ENCODE measurements at places on chromosomes 7 and 10.
A peak's percentile ranks its signal among the peaks of the same experiment; 100 is the strongest.

DNA sequence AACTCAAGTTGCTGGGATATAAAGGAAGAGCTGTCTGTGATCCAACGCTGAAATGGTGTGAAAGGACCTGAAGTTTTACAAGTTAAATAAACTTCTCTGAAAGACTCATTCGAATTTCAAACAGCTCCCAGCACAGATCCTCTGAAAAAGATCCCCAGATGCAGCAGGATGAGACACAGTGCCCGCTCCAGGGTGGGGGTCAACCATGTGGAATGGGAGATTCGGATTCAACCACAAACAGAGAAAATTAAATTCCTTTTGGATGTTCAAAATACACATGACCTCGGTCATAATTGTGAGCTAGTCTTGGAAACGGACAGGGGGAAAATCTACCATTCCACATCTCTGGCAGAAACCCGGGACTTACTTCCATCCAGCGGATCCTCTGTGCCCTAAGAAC is 119.6 kb downstream of the PRKAG2 start:
- DNase-seq, result no peak

DNA sequence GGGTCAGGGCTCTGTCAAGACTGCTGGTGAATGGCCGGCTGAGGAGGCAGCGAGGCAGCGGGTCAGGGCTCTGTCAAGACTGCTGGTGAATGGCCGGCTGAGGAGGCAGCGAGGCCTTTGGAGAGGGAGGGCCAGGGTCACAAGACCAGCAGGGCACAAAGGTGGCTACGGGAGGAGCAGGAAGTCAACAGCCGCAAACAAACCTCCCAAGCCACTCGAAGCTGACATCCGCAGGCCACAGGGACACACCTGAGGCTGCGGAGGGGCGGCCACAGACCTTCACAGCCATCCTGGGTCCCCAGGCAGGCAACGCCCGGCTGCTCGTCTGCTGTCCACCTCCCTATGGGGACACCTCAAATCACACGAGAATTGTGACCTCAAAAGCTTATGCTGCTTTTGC is 8.9 kb upstream of the GPER1 start:
- DNase-seq, result no peak

- peak; percentile 81 for DNase-seq
Observed at GRCh38 chr10:72328045-72328828, 26.5 kb downstream of the DNAJB12 start.

DNA sequence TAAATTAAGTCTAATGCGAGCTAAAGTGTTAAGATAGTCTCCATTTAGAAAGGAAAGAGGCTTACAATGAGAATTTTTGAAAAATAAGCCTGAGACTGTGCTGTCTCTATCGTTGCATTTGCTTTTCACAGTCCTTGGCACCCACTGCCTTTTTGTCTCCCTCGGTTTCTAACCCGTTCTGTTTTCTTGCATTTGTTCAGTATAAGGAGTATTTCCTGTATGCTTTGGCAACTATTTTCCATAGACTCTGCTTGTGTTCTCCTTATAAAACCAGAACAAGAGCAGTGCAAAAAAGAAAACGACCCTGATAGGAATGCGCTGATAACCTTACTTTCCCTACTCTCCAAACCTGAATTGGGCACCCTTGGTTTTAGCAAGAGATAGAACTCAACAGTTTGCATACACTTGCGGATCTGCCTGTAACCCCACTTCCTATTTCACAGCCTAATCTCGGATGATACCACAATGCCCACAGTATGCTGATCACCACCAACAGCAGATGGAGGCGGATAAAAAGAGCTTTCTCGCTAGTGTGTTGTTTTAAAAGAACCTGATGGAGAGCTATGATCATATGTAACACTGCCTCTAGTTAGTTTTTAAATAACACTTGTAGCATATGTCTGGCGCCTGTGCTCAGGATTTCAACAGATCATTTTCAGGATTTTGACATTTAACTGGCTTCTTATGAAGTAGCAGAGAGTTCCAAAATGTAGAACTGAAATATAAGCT is 1.6 kb upstream of the ARHGAP12 start:
- no peak for DNase-seq

DNA sequence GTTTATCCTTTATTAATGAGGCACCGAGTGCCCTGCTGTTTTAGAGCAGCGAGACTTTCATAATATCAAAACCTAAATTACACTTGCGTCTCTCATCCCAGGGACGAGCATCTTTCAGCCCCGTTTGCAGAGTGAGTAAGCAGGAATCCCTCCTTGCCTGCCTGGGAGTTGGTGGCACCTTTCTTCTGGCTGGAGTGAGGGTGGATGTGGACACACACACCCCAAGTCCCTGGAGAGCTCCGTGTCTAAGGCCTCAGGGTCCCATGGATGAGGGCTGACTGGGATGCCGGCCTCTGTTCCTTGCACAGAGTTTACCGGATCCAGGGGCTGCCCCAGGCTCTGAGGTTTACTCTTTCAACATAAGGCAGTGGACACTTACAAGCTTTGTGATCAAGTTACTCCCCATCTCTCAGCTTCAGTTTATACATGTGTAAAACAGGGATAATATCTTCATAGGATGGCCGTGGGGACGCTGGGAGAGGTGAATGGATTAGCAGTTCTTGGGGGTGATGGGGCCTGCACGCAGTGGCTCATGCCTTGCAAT is 24.5 kb downstream of the POLL start:
- no peak for DNase-seq

DNA sequence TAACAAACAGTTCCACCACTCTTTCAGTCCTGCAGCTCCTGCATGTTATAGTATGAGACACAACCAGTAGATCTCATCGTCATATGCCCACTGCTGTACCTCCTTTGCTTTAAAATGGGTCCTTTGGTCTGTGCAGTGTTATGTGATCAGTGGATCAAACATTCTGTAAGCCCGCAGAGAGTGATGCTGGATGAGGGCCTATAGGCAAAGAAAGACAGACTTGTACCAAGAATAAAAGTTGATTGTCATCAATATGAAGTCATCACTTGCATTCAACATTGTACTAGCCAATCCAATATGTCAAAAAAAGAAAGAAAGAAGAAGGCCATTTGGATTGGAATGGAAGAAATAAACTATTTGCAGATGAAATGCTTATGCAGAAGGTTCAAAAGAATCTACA is 79.8 kb upstream of the PHYHIPL start:
- no peak for DNase-seq

- DNase-seq, result no peak
Observed at GRCh38 chr7:102101111-102101551, 185.5 kb upstream of the SH2B2 start.

DNA sequence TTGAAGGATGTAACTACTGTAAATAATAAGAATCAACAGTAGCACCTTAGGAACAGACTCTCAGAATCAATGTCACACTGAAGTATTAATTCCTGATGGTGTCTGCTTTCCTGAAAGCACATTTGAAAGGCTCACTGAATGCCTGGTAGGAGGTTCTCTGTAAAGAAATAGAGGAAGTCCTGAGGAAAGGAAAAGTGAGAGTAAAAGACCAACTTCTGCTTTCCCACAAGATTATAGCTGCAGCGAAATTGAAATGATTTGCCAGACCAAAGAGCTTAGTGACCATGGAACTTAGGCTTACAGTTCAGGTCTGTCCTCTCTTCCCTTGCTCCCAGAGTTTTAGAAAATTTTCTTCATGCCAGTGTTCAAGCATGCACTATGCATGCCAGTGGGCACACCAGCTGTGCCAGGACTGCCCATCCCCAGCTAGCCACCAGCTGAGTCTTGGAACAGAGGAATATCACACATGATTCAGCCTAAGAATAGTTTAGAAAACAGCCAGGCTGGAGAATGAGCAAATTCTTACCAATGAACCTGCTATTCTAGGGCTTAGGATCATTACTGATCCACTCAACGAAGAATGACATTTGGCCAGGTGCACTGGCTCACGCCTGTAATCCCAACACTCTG is 123.2 kb downstream of the HERPUD2 start:
- no peak for DNase-seq

DNA sequence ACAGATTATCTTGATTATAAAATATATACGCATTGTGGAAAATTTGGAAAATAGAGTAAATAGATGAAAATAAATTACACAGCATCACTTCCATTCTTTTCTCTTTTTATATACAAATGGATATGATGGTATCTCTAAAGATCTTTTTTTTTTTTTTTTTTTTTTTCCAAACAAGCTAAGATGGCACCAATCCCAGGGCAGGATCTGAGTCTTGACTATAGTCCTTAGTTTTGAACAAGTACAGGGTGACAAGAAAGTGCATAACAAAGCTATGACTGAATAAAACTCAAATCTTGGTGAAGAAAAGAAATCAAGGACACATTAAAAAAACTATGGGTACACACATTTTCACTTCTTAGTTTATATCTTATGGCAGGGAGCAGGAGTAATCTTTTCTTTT is 42.6 kb upstream of the FAM133B start:
- DNase-seq, result no peak

- DNase-seq, result no peak
Observed at GRCh38 chr7:135800560-135800959, 51.9 kb upstream of the FAM180A start.

DNA sequence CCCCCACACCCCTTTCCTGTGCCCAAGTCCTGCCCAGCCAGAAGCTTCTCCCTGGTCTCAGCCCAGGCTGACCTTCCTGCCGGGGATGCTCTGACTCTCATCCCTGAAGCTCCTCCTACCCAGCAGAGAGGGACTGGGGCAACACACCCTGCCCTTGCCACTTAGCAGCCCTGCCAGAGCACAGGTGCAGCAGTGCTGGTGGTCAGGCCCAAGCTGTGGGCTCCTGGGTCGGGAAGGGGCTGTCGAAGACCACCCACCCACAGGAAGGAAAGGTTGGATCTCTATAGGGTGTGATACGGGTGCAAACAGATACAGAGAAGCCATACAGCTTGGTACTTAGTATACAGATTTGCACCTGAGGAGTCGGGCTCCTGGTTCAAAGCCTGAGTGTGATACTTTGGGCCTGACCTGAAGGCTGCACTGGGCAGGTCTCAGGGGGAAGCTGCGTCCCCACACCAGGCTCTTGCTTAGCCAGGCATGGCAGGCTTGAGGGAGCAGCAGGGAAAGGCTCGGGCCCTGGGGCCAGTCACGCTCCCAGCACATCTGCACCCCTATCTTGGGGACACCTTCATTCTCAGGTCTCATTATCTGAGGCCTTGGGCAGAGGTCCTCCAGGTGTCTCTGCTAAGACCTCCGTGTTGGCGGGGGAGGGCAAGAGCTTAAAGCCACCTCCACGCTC is 47.3 kb downstream of the TCERG1L start:
- no peak for DNase-seq

- DNase-seq, result no peak
Observed at GRCh38 chr7:84274029-84274638, 79.5 kb upstream of the SEMA3A start.

DNA sequence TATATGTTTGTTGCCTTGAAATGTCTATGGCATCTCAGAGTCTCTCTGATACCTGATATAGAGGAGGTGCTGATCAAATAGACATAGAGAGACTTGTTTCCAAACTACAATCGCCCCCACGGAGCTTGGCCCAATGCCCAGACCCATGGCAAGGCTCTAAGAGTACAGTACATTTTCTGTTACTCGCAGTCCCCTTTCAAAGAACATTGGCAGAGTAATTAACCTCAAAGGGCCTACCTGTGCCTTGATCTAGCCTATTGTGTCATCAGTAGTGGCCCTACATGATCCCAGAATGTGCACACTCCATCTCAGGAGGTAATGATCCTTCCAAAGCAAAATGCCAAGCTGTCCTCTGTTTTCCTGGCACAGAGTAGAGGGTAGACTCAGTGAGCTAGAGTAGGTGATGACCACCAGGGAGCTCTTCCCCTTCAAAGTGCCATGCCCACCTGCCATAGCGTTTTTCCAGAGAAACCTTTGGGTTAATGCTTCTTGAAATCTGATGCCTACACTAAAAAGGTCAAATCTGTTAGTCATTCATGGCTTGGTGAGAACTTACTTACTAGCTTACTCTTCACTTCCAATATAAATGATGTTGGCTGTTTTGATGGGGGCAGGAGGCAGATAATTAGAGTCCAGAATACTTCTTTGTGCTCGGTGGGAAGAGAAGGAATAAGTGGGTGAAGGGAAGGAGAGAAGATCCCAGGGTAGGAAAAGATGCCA is 41.2 kb upstream of the ACSL5 start:
- no peak for DNase-seq

- DNase-seq, result no peak
Observed at GRCh38 chr10:10110844-10111490, 906.7 kb upstream of the CELF2 start.

GRCh38 chr7:21806388-21806787 is 139.3 kb downstream of the CDCA7L start:
- DNase-seq, result no peak

- DNase-seq, result no peak
Observed at GRCh38 chr10:119817991-119818888, 54.4 kb downstream of the MCMBP start.
